ENCODE measurements at places on chromosomes 5 and 9. TPM values are rescaled to one million over a fixed set of nuclear protein-coding genes. Genes with fewer than 3 reads are reported as not detected.

P4HA2 gene
- total RNA-seq, result 199 TPM

CACNA1B gene
- total RNA-seq, result under 0.01 TPM

PLPPR1 gene
- total RNA-seq, result not detected

PCDHB15 gene
- 0.32 TPM for total RNA-seq

NR2F1 gene
- 65.0 TPM for total RNA-seq

MLANA gene
- not detected for total RNA-seq

LIX1 gene
- total RNA-seq, result not detected

NRG2 gene
- total RNA-seq, result 0.32 TPM

PLAC8L1 gene
- total RNA-seq, result not detected

OLFM1 gene
- total RNA-seq, result 1.1 TPM

F12 gene
- 0.63 TPM for total RNA-seq

PAEP gene
- total RNA-seq, result not detected

PKN3 gene
- total RNA-seq, result 0.79 TPM

PCDHA6 gene
- total RNA-seq, result 0.17 TPM

TEK gene
- total RNA-seq, result 15.6 TPM

SLCO6A1 gene
- total RNA-seq, result not detected

TAL2 gene
- not detected for total RNA-seq

ADAMTSL2 gene
- total RNA-seq, result under 0.01 TPM

SOHLH1 gene
- total RNA-seq, result not detected

MAMDC2 gene
- 0.52 TPM for total RNA-seq

ERCC8 gene
- total RNA-seq, result 12.3 TPM

CAMK4 gene
- 3.5 TPM for total RNA-seq

TNFSF8 gene
- not detected for total RNA-seq

DMRT3 gene
- total RNA-seq, result not detected

CYSRT1 gene
- 0.17 TPM for total RNA-seq

PKD2L2 gene
- not detected for total RNA-seq

CER1 gene
- total RNA-seq, result not detected

KIF27 gene
- 2.7 TPM for total RNA-seq

TMEM174 gene
- not detected for total RNA-seq

SCGB3A2 gene
- total RNA-seq, result not detected

SPATA31E1 gene
- total RNA-seq, result not detected

GFPT2 gene
- total RNA-seq, result 63.4 TPM

SLC46A2 gene
- not detected for total RNA-seq

ENHO gene
- total RNA-seq, result 0.26 TPM

KCNMB1 gene
- not detected for total RNA-seq

LCN15 gene
- not detected for total RNA-seq

CTNND2 gene
- total RNA-seq, result not detected

EGFLAM gene
- total RNA-seq, result 0.16 TPM

AJM1 gene
- total RNA-seq, result 0.95 TPM

DNAH5 gene
- 0.47 TPM for total RNA-seq

PROB1 gene
- 0.26 TPM for total RNA-seq

IL5 gene
- not detected for total RNA-seq

FST gene
- 29.1 TPM for total RNA-seq

NCS1 gene
- 36.1 TPM for total RNA-seq

CRHBP gene
- total RNA-seq, result 0.26 TPM

UBE2QL1 gene
- total RNA-seq, result under 0.01 TPM

TAF11L14 gene
- not detected for total RNA-seq

GLRA1 gene
- not detected for total RNA-seq

INSL6 gene
- total RNA-seq, result not detected

FCN2 gene
- not detected for total RNA-seq

Data from bronchial smooth muscle cell (primary cell).